ENCODE measurements at places on chromosomes 3 and 15.

DNA sequence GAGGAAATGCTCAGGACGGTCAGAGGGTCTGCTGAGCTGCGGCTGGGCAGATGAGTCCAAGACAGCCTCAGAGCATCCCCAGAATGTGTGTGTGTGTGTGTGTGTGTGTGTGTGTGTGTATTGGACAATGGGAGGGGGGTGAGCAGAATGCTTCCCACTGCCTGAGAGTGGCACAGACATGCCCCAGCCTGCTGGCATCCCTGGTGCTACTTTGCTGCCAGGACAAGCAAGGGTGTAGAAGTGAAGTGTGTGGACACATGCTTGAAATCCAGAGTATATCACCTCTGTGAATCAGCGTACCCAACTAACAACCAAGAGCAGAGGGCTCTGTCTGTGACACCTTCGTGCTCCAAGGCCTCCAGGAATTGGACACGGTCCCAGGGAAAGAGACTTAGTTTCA is 76.3 kb downstream of the SLC9A9 start:
- no peak for DNase-seq

DNA sequence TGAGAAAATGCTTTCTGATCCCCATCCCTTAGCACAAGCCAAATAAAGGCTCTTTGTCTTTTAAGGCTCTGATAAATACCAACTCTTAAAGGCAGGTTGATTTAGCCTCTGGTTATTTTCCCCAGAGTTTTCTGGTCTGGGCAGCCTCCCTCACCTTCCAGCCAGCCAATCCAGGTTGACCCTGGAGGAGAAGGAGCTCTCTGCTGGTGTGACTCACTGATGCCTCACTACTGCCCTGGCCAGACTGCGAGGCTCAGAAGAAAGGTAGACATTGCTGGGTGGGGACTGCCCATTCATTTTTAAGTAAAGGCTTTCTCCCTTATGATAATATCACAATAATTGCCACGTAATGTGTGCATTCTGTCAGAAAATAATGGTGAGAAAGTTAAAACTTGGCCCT is 37.1 kb downstream of the SLCO3A1 start:
- DNase-seq: no peak

- DNase-seq: no peak
These were observed 27.7 kb upstream of the CLDN16 start for GRCh38 chr3:190360228-190360627.

DNA sequence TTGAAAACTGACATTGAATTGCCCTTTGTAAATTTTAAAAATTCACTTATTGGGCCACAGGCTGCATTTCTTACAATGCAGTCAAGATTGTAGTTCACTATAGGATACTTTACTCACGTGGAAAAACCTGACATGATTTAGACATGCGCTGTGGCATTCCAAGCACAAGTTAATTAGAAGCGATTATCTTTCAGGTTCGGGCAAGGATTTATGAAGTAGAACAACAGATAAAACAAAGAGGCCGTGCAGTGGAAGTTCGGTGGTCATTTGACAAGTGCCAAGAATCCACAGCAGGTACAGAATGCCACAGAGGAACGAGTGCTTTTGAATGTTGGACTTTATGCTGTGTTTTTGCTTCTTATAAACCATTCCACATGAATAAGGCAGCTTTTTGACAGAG is 37.8 kb downstream of the GPR171 start:
- DNase-seq: no peak

GRCh38 chr15:84987949-84988624 is 6.4 kb downstream of the PDE8A start:
- DNase-seq: no peak

- DNase-seq: no peak
These were observed 6.8 kb upstream of the KBTBD12 start for GRCh38 chr3:127908202-127908601.

DNA sequence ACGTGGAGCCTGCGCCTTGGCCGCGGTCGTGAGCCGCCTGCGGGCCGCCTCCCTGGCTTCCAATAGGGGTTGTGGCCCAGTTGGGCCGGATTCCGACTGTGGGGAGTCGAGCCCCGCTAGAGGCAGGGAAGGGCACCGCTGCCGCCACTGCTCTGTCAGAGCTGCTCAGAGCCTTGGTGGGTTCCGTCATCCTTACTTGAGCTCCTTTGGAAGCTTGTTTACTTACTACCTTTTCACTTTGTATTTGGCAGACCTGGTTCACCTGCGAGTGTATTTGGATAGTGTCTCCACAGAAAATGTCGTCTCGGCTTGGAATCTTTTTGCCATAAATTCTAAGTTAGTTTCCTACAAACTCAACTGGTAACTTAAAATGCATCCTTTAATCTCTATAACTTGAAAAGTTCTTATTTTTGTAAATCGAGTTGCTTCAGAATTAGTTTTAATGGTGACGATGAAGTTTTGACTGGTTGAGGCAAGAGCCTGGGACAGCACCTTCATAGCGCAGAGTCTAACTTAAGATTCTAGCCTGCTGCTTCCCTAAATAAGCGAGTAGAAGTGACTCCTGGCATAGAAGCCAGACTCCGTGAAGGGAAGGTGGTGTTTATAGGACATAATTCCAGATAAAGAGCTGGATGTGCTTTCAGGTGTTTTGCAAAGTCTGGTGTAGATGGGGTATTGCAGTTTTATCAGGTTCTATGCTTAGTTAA is 800 bp downstream of the DAG1 start:
- DNase-seq: no peak

DNA sequence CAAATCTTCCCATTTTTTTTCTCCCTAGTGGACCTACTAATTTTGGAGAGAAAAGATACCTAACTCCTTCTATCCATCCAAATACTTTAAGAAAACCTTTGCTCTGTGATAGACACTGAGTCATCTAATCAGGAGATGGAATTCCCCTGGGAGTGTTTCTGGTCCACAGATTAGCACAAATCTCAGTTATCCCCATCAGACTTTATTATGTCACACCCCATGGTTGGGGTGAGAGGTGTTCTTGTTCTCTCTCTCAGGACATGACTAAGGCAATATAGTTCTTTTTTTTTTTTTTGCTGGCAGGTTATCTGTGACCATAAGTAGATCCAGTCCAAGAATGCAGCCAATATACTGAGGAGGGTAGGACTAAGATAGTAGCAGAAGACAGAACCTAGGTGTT is 15.8 kb downstream of the SLC9A9 start:
- DNase-seq: no peak

GRCh38 chr3:851098-851790 is 241.6 kb upstream of the CNTN6 start:
- DNase-seq: no peak

DNA sequence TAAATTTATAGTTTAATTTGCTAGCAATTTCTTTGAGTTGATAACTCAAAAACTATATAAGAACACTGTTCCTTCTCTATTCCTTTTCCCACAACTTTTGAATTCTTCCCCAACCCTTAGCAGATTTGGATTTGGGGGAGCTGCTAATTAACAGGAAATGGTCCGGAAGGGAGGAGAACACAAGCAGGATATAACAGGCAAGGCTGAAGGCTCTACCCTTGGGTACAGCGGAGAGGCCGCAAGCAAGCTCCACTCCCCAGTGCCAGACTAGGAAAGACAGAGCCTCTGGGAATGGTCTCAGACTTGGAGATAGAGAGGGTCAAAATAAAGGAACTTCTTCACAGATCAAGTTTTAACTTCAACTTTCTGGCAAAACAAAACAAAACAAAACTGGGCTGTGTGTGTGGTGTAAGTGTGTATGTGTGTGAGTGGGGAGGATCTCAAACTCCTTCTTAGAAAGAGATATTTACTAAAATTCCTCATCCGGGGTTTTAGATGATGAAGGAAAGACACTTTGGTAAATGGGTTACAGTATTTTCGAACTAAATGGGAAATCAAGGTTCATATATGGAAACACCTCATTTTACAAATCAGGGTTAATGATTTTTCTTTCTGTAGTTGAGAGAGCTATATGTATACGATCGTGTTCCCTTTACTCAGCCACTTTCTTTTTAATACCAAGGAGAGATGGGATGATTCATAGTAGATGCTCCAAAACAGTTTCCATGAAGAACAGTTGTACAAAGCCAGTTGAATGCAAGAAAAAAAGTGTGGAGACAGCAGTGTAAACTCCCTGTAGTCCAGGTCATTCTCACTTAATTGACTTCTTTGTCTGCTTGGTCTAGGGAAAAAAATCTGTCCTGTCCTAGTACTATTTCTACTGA is 161.1 kb downstream of the TP63 start:
- no peak for DNase-seq

- no peak for DNase-seq
These were observed 109.0 kb upstream of the NEDD4 start for GRCh38 chr15:56102441-56102840.

DNA sequence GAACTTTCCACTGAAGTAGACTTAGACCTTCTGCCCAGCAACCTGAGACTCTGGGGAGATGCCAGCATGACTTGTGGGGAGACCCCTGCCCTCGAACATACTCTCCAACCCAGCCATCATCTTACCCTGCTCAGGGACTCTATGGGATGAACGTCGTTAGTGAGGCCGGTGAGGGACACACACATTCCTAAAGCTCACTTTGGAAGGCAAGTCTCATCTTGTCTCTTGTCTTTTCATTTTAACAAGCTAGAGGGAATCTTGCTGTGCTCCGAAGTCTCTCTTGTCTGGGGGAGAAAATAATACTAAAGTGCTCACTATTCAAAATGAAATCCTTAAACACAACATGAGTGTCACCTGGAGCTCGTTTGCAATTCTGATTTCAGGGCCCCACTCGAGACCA is 239.5 kb upstream of the HES1 start:
- DNase-seq: no peak

DNA sequence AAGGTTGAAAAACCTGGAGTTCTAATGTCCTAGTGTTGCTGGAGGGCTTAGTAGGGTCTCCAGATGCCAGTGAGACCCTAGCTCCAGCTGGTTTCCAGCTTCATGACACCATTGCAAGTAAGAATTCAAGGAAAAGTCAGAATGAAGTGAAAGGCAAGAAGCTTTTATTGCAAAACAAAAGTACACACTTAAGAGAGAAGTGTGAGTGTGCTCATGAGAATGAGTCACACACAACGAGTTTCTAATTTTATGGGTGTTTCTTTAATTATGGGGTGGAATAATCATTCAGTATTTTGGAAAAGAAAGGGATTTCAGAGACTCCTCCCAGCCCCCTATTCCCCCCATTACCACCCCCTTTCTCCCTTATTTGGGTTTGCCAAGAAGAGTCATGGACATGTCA is 24.6 kb upstream of the ZNF502 start:
- DNase-seq: no peak

- DNase-seq: no peak
These were observed 32.3 kb downstream of the VGLL4 start for GRCh38 chr3:11611341-11611799.

- no peak for DNase-seq
These were observed 130.5 kb downstream of the UBE2E2 start for GRCh38 chr3:23333633-23334032.

DNA sequence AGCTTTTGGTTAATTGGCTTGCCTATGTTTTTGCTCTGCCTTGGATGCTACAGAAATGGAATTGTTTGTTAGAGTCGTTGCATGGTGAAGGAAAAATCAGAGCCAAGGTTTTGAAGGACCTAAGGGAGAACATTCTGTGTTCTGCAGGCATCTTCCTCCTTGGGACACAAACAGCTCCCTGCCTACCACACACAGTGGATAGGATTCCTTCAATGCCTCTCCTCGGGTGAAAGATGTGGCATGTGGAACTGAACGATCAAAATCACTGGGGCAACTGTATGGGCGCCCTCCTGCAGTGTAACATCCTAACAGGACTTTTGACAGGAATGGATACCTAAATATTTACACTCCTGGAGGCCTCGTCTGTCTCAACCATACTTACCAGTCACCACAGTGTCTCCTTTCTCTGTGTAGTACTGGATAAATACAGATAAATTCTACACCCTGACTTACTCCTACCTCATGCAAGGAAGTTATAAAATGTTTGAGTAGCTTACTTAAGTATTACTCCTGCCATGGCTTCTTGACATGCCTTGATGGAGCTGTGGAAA is 100.6 kb downstream of the LPP start:
- DNase-seq: no peak

GRCh38 chr3:33037471-33037870 is 59.5 kb downstream of the GLB1 start:
- no peak for DNase-seq

GRCh38 chr15:98612490-98613110 is 35.7 kb upstream of the IGF1R start:
- DNase-seq: no peak

GRCh38 chr15:56495533-56495932 is 30.6 kb upstream of the MNS1 start:
- DNase-seq: no peak

DNA sequence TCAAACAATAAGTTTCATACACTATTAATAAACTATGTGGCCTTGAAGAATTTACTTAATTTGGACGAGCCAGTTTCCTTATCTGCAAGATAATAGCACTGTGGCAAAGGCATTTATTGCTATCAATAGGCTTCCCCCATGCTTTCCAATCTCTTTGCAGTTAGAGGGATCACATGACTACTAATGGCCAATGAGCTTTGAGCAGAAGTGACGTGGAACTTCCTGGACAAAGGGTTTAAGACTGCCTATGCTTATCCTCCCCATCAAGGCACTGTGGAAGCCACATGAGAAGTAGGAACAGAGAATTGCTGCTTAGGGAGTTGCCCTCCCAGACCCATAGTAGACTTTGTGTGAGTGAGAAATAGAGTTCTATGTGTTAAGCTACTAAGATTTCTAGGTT is 16.7 kb upstream of the ZMAT3 start:
- DNase-seq: no peak

GRCh38 chr3:67495751-67496150 is 158.7 kb downstream of the SUCLG2 start:
- DNase-seq: no peak

GRCh38 chr3:193677734-193678133 is 84.7 kb downstream of the OPA1 start:
- no peak for DNase-seq

- DNase-seq: no peak
These were observed 224.4 kb upstream of the ICE2 start for GRCh38 chr15:60703207-60703933.

- no peak for DNase-seq
These were observed 58.1 kb downstream of the OSBPL10 start for GRCh38 chr3:31922962-31923361.

- no peak for DNase-seq
These were observed 45.8 kb upstream of the SLCO2A1 start for GRCh38 chr3:134075568-134075825.

DNA sequence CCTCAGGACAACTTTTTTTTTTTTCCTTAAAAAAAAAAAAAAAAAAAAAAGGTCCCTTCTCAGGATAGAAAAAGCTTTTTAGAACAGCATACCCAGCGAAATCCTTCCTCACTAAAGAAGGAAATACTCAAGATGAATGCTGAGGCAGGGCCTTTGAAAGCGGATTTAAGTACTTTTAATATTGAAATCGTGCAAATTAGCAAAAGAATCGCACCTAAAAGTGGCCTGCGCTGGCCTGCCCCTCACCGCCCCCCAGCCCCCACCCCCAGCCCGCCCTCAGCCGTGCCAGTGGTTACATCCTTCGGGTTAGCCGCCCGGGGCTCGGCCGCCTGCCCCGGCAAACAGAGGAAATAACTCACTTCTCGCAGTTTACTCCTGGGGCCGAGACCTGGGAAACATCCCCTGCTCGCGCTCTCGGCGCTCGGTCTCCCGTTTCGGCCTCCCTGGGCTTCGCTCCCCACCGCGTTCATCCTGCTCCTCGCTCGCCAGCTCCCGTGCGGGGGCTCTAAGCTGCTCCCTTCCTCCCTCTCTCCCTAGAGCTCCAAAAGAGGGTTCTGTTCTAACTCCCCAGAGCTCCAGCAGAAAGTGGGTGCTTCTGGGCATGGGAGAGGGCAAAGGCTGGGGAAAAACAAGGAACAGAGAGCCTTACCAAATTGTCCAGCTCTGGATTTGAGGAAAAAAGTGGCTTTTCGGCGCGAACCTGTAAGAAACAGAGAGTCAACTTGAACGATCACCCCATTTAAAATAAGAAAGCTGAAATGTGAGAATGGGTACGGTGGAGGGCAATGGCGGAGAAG is 5.2 kb downstream of the MEIS2 start:
- DNase-seq: no peak

GRCh38 chr3:100831629-100832028 is 122.3 kb downstream of the TFG start:
- no peak for DNase-seq

Data from stimulated activated CD4-positive, alpha-beta T cell treated with anti-CD3 and anti-CD28 coated beads, Interleukin-1b, Interleukin-23, amount 100 ng/mL, for 1 hour (primary cell).